ENCODE measurements at places on chromosomes 6 and 20.

- DNase-seq = no peak
Measured at GRCh38 chr6:168525114-168525513, 84.1 kb downstream of the SMOC2 start.

DNA sequence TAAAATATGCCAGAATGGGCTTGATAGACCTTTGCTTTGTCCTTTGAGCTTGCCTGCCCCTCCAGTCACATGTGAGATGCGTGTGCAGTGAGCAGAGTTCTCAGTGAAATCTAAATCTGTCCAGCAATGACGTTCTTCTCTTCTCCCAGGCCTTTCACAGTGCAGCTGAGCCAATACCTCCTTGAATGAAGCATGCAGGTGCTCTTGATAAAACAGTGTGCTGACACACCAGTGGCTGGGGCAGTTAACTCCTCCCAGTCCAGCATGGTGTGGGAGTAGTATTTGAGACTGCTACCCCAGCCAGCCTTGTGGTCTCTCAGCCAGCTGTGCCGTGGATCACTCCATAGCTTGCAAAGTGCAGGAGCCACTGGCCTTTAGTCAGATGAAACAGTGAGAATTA, 240.5 kb downstream of the FARS2 start:
- DNase-seq = no peak

- DNase-seq = no peak
Measured at GRCh38 chr20:62653373-62653772, 11.1 kb downstream of the SLCO4A1 start.

DNA sequence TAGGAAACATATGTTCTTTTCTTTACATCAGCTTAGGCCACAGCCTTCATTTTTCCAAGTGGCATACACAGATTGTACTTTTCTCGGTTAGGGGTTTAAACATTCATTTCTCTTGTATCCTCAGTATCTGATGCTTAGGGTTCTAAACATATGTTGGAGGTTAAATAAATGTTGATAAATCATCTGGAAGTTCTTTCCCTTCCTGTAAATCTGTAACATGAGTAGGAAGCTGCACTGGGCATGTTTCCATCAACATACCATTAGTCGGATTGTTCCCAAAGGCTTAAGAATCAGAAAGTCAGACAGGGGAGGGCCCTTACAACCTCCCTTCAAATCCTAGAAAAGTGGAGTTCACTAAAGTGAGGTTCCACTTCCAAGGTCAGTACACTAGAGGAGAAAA, 54.8 kb upstream of the BCLAF1 start:
- no peak for DNase-seq

- DNase-seq = no peak
Measured at GRCh38 chr20:46828471-46828870, 66.2 kb upstream of the EYA2 start.

DNA sequence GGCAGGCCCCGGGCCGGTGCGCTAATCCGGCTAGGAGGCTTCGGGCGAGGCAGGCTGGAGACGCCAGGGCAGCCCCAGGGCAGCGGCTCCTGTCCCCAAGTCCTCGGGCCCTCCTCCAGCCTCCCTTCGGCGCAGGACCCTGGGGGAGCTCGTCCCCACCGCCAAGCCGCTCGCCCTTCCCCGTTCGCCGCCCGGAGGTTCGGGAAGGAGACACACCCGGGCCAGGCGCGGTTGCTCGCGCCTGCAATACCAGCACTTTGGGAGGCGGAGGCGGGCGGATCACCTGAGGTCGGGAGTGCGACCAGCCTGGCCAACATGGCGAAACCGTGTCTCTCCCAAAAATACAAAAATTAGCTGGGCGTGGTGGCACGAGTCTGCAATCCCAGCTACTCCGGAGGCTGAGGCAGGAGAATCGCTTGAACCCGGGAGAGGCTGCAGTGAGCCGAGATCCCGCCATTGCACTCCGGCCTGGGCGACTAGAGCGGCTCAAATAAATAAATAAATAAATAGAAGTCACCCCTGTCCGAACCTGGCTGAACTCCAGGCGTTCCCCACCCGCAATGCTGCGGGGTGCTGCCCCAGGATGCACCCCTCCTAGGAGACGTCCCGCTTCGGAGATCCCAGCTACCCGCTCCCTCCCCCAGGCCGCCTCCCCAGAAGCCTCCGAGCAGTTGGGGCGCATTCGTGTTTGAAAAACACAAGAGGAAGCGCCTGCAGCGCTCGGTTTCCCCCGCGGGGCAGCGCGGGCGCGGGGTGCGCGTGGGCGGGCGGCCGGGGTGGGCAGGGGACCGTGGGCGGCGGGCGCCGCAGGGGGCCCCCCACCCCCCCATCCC, 27.5 kb downstream of the SERPINB9 start:
- no peak for DNase-seq

- no peak for DNase-seq
Measured at GRCh38 chr6:13432526-13433184, 54.7 kb downstream of the GFOD1 start.

GRCh38 chr6:80094017-80094416, 12.5 kb upstream of the BCKDHB start:
- DNase-seq = no peak

GRCh38 chr6:151616091-151616513, 122.3 kb downstream of the CCDC170 start:
- no peak for DNase-seq

GRCh38 chr20:32496811-32497533, 88.2 kb downstream of the NOL4L start:
- DNase-seq = no peak

DNA sequence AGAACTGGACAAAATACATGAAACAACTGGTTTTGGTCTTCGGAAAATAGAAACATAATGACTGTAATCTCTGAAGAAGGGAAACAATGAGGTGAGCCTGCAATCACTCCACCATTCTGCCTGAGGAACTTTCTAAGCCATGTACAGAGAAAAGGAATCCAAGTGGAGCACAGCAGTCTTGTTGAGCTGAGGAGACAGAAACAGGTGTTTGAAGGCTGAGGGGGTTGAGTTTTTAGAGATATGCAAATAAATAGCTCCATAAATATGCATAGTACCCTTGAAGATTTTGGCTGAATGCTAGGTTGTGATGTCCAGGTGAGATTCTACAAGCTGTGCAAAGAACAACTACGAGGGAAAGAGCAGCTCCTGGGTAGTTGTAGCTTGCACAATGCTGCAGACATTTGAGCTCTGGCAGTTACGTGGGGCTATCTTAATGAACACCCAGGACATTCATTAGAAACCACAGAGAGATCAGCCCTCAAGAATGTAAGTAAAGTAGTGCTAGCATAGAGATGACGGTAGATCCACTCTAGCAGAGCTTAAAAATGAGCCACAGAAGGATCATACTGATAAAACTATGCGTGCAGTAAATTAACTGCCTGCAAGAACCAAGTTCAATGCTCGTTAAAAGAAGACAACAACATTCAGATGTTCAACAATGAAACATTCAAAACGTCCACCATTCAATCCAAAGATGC, 24.3 kb downstream of the TUBB2B start:
- DNase-seq = no peak

DNA sequence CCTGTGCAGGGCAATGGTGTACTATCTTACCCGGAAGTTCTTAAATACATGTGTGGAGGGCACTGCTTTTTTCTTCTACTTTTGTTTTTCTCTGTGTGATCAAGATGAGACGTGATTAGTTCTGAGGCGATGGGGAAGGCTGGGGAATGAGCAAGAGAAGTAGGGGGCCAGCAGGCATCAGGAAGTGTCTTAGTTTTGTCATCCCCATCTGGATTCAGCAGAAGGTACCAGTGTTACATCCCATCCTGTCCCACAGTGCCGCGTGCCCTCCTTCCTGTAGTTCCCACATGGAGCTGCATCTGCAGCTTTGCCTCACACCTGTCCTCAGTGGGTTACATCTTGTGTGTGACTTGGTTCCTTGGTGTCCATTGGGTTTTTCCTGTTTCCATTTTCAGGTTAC, 86.9 kb downstream of the FNDC1 start:
- no peak for DNase-seq

DNA sequence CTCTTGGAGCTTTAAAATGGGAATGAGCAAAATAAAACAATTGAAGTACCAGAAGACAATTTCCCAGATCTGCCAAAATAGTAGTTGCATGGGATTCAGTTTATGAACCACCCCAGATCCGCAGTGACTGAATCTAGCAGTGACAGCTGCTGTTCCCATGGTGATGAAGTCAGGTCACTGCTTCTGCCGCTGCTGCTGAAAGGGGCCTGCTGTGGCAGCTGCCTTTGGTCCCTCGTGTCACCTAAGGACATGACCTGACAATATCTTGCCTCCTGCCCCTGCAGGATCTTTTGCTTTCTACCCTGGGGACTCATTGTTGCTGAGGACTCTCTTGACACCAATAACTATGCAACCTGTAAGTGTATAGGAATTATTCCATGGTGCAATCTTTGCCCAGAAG, 34.3 kb upstream of the OGFRL1 start:
- no peak for DNase-seq

GRCh38 chr6:81938014-81938856, 185.8 kb upstream of the TENT5A start:
- no peak for DNase-seq

- no peak for DNase-seq
Measured at GRCh38 chr6:165674155-165675029, 11.4 kb upstream of the PDE10A start.

GRCh38 chr6:56151609-56152224, 95.7 kb downstream of the COL21A1 start:
- no peak for DNase-seq

GRCh38 chr6:109897025-109897424, 81.1 kb upstream of the GPR6 start:
- no peak for DNase-seq

GRCh38 chr6:53925891-53926290, 131.1 kb downstream of the LRRC1 start:
- DNase-seq = no peak

DNA sequence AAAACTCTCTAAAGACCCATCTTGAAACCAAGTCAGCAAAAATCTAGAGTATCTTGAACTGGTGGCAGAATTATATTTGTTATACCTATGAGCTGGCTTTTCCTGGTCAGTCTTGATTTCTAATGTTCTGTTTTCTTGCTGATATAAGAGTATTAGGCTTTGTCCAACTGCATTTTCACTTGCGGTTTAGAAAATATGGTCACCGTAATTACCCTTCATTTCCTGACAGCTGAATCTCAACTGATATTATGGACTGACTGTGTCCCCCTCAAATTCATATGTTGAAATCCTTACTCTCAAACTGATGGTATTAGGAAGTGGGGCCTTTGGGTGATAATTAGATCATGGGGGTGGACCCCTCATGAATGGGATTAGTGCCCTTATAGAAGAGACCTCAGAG, 72.1 kb downstream of the TXLNB start:
- no peak for DNase-seq

GRCh38 chr6:144349690-144350527, 64.8 kb downstream of the UTRN start:
- DNase-seq = no peak

DNA sequence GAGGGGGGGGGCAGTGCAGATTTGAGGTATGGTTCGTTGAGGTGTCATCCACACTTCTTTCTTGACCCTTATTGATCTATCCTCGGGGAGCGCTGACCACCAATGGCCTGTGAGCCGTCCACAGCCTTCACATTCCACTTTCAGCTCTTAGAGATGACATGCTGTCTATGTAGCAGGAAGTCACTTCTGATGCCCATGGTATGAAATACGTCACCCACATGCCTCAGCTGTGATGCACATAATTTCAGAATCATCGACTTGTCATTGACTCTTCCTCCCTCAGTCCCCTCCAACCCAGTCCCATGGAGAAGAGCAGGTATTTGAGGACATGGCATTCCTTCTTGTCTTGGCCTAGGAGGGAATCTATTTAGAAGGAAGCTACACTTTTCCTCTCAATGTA, 4.7 kb upstream of the ADGRF5 start:
- no peak for DNase-seq

- no peak for DNase-seq
Measured at GRCh38 chr6:135088818-135089809, 34.5 kb upstream of the HBS1L start.

DNA sequence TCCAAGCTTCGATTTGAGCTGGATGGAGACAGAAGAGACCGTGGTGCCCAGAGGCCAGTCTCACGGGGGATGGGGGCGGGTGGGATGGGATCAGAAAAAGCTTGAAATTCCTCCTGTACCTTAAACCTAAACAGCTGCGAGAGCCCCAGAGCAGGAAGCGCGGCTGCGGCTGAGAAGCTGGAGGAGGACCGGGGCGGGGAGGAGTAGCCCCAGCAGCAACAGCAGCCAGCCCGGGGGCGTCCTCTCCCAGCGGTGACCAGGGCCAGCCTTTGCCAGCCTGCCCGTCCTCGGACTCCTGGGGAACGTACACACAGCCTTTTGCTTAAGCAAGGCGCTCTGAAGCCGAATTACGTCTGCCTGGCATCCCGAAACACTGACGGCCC, 17.4 kb upstream of the PRDM13 start:
- DNase-seq = no peak

DNA sequence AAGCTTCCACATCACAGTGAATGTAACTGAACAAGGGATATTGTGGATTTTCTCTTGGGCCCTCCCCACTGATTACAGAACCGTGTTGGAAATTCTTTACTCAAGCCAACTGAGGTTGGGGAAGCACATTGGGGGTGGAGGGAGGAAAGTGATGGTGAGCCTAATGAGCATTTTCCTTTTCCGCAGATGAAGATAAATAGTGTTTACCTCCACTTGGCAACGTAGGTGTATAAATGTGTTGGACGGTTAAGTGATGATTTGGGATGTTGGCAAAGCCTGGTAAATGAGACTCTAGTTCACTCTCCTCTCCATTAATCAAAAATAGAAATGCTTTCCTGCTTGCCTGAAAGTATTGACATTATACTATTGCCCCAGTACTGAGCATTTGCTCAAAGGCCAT, 27.1 kb upstream of the NRN1 start:
- DNase-seq = no peak

DNA sequence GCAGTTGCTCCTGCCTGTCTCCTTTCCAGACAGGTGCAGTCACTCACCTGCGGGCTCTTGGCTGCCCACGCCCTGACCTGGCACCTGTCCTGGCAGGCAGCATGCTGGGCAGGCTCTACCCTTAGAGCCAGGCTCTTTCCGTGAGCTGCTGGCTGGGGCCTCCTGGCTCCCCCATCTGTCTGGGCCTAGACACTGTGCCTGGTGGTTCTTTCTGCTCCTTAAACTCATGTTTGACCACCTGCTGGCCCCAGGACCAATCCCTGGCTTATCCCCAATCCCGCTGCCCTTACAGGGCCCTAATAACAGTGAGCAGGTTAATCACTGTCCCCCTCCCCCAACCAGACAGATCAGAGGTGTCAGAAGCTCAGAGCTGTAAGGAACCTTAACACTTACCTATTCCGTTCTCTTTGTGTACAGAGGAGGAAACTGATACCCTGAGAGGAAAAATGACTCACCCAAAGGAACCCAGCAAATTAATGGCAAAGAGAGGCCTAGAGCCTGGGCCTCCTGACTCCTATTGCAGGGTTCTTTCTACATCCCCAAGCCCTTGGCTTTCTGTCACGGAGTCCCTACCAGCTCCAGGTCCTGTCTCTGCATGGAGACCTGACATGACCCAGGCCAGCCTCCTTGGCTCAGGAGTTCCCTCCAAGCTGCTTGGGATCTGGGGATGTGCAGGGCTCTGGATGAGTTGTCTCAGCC, 54.7 kb downstream of the RAB44 start:
- DNase-seq = peak; percentile 17

GRCh38 chr6:153024709-153025017, 22.2 kb upstream of the MTRF1L start:
- no peak for DNase-seq

GRCh38 chr6:44333273-44333919, 9.1 kb upstream of the SPATS1 start:
- DNase-seq = no peak

GRCh38 chr6:16491666-16492313, 253.4 kb downstream of the GMPR start:
- DNase-seq = no peak

All from gastrocnemius medialis (tissue), 4 donors.